GM13976 (cell line): ENCODE measurements at places on chromosomes 4 and X.

- no peak for DNase-seq
Measured at GRCh38 chr4:4424499-4425115, 37.7 kb downstream of the NSG1 start.

GRCh38 chr4:166723532-166724140 is 510.7 kb downstream of the SPOCK3 start:
- no peak for DNase-seq

- DNase-seq, result no peak
Measured at GRCh38 chrX:65575022-65575421, 40.4 kb upstream of the LAS1L start.

GRCh38 chr4:2537011-2537830 is 774 bp downstream of the FAM193A start:
- peak; percentile 59 for DNase-seq

DNA sequence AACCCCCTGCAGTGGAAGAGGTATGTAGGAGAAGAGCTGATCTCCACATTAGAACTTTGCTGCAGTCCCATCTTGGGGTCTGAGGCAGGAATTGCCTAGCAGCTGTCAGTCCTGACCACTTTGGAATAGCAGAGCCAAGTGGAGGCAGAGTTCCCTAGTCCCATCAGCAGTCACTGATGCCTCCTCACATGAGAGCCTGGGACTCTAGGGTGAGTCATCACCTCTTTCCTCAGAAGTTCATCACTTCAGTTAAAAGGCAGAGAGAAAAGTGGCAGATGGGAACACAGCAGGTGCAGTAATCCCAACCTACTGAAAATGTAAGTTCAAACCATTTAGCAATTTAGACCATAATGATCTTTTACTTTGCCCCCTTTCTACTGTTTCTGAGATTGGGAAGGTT is 73.9 kb upstream of the MED14 start:
- DNase-seq, result no peak

- no peak for DNase-seq
Measured at GRCh38 chr4:122479935-122480416, 23.5 kb upstream of the IL2 start.

- DNase-seq, result no peak
Measured at GRCh38 chr4:42609051-42609450, 47.9 kb downstream of the ATP8A1 start.

- no peak for DNase-seq
Measured at GRCh38 chr4:31009926-31010325, 289.8 kb downstream of the PCDH7 start.

DNA sequence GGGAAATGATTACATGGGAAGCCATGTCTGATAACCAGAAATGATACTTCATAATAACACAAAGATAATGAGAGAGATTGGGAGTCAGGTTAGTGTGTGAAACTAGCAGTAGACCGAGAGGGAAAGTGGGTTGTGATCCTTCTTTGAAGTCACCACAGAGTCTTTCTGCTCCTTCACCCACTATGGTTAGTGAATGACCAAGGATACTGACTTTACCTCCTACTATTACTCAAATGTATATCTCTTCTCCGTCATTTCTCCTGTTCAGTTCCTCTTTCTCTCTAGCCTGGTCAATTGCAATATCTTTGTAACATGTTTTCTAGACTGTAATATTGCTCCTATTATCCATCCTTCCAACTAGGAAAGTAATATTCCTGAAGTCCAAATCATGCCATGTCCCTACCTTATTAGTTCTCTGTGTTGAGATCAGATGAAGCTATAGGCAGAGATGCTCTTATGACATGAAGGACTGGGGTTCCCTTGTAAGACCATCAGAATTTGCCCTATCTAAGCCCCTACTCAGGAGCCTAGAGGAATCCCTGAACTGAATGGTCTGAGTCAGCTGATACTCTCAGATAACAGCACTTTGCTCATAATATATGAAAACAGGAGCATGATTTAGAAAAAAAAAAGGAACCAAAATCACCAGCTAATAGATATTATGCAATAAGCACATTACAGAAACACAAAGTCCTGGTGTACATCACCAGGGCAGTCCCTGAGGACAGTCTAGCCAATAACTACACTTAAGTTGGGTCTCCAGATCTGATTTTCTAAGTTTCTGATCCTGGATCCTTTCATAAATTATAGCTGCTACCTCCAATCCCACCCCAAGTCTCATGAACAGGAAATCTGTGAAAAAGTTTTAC is 81.2 kb downstream of the SHROOM3 start:
- DNase-seq, result peak; percentile 57

DNA sequence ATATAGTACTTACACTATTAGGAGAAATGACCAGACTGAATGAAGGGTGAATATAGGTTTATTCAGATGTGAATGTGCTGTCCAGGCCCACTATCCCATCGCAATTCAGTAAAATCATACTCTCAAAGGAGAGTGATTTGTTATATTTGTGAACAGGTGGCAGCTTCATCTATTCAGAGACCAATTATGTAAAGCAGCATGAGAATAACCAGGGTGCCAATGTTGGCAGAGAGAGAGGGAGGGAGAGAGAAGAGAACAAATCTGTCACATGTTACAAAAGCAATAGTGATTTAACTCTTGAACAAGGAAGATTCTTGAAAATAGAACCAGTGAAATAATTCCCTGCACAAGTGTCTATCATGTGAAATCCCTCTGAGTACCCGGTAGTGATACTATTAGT is 38.9 kb upstream of the TLL1 start:
- no peak for DNase-seq

DNA sequence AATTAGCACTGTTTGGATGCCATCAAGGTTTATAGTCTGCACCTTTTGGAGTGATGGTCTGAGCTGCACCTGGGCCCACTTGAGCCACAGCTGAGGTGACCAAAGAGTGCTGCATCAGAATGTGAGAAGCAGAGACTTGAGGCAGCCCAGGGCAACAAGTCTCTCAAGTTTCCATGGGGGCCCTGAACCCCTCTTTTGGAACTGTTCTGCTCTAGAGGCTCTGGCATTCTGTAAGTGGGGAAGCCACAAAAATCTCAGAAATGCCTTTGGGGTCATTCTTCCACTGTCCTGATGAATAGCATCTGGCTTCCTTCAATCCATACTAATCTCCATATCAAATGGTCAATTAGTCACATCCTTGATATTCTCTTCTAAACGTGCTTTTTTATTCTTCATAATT is 298.4 kb upstream of the MAOA start:
- DNase-seq, result no peak

GRCh38 chrX:33989936-33990335 is 142.2 kb downstream of the FAM47A start:
- no peak for DNase-seq

DNA sequence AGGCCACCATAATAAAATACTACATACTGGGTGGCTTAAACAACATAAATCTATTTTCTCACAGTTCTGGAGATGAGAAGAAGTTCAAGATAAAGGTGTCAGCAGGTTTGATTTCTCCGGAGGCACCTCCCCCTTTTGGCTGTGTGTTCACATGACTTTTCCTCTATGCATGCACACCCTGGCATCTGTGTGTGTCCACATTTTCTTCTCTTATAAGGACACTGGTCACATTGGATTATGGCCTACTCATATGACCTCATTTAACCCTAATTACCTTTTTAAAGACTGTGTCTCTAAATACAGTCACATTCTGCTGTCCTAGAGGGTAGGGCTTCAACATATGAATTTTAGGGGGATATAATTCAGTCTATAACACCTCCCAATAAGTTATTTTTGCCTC is 79.8 kb downstream of the DCLK2 start:
- no peak for DNase-seq
